Small intestine (tissue), 16 donors: ENCODE measurements at places on chromosomes 3 and 15.
A peak's percentile ranks its signal among the peaks of the same experiment; 100 is the strongest.

GRCh38 chr15:89307791-89308190 is 26.8 kb downstream of the POLG start:
- no peak overlapping the region for H3K27ac ChIP-seq
- H3K4me1 ChIP-seq: no peaks in the 10 kb centered on the region
- H3K4me3 ChIP-seq: no peak overlapping the region

GRCh38 chr3:150079029-150079739 is 108.5 kb upstream of the PFN2 start:
- H3K4me3 ChIP-seq: no peak overlapping the region
- DNase-seq: peak; percentile 20
- no peaks in the 10 kb centered on the region for H3K36me3 ChIP-seq
- no peaks in the 10 kb centered on the region for H3K4me1 ChIP-seq

GRCh38 chr15:78822514-78822913 is 11.2 kb upstream of the ADAMTS7 start:
- no peaks in the 10 kb centered on the region for H3K27me3 ChIP-seq
- H3K27ac ChIP-seq: no peak overlapping the region
- H3K4me3 ChIP-seq: no peak overlapping the region
- DNase-seq: no peak

- no peaks in the 10 kb centered on the region for H3K27me3 ChIP-seq
- no peak for DNase-seq
- H3K36me3 ChIP-seq: no peaks in the 10 kb centered on the region
- peaks cover 5% of the 10 kb centered on the region for H3K4me1 ChIP-seq
Measured at GRCh38 chr3:172687501-172687900, 23.4 kb downstream of the NCEH1 start.
